Fibroblast of skin of right biceps (primary cell): ENCODE measurements at places on chromosomes 4 and X.

- DNase-seq = no peak
Observed at GRCh38 chrX:145552643-145553042, 265.0 kb upstream of the SLITRK2 start.

- DNase-seq = no peak
Observed at GRCh38 chrX:40082447-40083119, 15.2 kb downstream of the BCOR start.

DNA sequence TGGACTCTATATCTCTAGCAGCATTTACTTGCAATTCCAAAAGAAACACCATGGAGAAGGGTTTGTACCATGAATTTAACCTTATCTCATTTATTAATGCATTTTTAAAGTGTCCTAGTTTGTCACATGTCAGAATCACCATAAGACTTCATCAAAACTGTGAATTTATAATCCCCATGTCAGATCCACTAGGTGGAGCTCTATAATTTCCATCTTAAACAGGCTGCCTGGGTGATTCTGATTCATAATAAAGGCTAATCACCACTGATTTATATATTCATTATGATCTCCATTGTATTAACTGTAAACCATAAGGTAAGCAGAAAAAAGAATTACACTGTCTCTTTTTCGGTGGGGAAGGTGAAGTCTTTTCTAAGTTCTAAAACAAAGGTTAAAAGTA is 4.0 kb downstream of the TCEAL2 start:
- peak; percentile 0 for DNase-seq

DNA sequence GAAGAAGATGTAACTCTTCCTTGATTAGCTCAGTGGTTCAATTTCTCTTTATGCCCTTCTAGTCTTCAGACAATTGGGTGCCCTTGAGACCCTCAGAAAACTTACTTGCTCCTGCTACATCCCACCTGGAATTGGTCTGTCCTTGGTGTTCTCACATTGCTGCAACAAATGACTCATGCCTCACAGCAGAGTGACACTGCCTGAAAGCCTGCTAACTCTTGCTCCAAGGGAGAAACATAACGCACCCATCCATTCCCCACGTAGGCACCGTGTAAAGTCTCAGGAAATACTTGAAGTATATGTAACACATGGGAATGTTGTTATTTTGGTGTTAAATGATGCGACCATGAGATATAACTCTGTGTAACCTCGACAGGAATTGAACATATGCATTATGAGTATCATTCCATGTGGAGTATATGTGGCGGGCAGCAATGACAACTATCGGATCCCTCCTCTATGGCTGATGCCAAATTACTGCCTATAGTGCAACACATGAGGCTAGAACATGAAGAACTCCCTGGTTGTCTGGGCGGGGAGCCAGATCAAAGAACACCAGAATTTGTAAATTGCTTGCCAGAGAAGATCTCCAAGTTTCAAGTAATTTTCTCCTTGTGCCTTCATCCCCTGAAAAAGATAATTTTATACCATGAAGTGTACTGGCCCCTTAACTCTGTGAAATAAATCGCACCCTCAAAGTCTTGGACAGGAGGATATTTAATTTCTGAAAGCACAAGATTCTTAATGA is 231.3 kb upstream of the STK26 start:
- no peak for DNase-seq

- no peak for DNase-seq
Observed at GRCh38 chr4:26424838-26425237, 65.4 kb downstream of the CCKAR start.

DNA sequence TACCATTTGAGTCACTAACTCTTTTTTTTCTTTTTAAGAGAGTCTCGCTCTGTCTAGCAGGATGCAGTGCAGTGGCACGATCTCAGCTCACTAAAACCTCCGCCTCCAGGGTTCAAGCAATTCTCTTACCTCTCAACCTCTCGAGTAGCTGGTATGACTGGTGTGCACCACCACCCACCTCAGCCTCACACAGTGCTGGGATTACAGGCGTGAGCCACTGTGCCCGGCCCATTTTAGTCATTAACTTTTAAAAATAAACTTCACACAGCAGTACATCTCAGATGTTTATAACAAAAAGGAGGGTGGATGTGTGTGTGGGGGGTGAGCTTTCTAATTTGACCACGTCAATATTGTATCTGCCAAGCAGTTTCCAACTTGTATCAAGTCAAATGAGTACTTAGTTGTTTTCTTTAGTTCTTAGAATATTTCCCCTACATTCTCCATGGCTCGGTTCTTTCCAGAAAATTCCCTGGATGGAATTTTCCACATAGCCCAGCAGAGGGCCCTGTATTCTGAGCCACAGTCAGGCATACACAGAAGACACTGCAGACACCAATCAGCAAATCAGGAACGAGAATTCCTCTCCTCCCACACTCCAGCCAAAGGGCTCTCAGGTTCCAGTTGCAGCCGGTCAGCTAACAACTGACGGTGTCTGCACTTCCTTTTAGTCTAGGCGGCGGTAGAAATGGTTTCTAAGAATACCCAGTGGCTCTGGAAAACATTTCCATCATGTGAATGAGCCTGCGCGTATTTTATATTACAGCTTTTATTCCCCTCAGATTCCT is 20.1 kb upstream of the ARAF start:
- peak; percentile 89 for DNase-seq

DNA sequence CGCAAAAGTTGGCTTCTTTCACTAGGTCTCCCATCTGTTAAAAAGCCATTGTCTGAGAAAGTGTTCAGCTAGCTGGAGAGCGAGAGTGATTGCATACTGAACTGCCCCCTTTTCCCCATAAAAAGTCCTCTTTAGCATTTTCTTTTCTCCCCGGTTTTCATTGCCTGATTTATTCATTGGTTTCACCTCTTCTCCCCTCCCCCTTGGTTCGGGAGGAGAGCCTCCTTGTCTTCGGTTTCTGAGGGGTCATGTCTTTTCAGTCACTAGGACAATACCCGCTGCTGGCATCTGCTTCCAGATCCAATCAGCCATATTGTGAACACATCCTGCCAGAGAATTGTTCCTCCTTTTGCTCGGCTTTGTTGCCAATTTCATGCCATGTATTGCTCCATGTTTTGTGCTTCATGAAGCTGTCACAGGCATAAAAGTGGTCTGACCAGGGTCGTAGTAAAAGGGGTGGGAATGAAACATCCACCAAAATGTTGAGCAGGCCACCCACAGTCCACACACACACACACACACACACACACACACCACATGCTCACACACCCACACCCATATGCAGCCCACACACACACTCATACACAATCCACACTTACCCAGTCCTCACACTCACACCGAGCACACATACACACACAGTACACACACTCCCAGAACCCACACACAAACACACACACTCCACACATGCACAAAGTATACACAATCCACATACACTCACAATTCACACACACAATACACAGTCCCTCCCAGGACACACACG is 136.0 kb downstream of the NKX6-1 start:
- no peak for DNase-seq

DNA sequence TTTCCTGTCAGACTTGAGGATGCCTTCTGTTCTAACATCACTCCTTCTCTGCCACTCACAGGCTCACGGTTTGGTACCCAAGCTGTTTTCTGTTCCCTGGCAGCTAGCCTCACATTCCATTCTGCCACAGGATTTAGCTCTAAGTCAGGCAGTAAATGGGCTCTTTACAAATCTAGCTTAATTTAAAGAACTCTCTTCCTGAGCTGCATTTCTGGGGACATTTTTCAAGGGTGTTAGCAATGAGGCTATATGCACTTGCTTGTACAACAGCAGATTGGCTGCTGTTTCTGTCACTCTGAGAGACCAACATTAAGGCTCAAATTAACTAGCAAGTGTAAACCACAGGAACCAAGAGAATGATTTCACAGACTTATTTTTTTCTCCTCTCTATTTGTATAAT is 337.8 kb upstream of the NOCT start:
- no peak for DNase-seq

DNA sequence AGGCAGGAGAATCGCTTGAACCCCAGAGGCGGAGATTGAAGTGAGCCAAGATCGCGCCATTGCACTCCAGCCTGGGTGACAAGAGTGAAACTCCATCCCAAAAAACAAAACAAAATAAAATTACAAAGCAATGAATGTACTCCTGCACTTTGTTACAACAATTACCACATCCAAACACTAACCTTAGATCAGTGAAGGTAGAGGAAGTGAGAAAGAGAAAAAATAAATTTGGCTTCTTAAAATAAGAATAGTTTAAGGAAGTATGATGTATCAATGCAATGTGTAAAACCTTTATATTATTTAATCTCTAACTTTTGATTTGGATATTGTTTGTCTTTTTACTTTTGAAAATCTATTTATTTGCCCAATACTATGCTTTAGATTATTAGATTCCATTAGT is 21.7 kb upstream of the CSN1S1 start:
- DNase-seq = no peak

GRCh38 chr4:38868059-38868960 is 704 bp downstream of the FAM114A1 start:
- DNase-seq = peak; percentile 30

GRCh38 chrX:118221733-118222132 is 105.1 kb upstream of the KLHL13 start:
- no peak for DNase-seq

- peak; percentile 2 for DNase-seq
Observed at GRCh38 chr4:165016971-165017370, 14.8 kb upstream of the TRIM60 start.

GRCh38 chr4:145920205-145920604 is 18.4 kb downstream of the ZNF827 start:
- DNase-seq = peak; percentile 96

DNA sequence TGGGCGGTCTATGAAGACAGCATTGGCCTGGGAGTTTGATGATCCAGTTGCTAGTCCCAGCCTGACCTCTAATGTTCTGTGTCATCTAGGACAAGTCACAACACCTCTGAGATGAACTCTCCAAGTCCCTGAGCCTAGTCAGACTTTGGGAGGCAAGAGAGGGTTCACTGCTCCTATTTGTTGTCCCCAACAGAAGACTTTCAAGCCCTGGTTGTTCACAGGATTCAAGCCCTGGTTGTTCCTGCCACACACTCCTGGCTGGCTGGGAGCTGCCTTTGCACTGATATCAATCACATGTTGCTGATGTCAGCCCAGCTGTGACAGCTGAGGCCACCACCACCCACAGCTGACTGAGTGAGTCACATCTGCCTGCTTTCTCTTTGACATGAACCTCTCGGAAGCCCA is 253.2 kb upstream of the RASGEF1B start:
- DNase-seq = no peak

DNA sequence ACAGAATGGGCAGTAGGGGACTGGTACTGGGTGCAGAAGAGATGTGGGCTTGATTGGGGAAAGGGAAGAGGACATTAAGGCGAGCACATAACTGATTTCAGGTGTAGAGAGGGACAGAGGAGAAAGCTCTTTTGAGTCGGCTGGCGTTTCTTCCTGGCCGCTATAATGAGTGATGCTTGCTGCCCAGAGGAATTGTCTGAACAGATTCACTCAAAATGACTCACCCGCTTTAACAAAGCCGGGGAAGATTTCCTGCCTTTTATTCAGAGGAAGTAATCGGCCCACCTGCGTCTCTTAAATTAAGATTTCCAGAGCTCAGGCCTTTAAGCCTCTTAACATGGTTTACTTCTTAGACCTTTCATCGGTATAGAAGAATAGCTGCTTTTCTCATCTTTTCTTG is 102.1 kb upstream of the AP1S2 start:
- DNase-seq = peak; percentile 15

GRCh38 chr4:8368061-8368481 is 72.5 kb downstream of the ACOX3 start:
- DNase-seq = no peak

- DNase-seq = no peak
Observed at GRCh38 chr4:84916227-84916626, 50.3 kb downstream of the WDFY3 start.

DNA sequence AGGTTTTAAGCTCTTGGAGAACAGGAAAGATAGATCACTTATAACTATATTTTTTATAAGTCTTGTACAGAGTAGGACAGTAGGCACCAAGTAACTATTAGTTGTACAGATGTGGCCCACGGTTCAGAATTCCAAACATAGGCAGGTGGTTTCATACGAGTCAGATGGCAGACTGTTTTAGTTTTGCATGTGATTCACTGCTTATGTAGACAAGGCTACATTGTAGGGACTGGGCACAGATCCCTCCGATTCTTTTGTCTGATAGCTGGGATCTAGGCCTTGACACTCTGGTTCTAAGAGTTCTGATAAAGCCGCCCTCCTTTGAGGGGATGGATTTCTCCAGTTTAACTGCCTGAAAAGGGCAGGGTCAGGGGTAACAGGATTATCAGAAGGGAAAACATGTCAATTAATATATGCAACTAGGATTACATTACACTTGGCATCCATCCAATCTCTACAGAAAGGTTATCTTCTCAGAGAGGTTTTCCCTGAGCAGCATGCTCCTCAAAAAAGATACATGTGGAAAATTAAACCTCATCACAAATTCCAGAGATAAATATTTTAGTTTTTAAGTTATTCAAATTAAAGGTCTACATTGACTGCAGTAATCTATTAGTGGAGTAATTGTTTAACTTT is 87.8 kb downstream of the SPRY1 start:
- DNase-seq = no peak

DNA sequence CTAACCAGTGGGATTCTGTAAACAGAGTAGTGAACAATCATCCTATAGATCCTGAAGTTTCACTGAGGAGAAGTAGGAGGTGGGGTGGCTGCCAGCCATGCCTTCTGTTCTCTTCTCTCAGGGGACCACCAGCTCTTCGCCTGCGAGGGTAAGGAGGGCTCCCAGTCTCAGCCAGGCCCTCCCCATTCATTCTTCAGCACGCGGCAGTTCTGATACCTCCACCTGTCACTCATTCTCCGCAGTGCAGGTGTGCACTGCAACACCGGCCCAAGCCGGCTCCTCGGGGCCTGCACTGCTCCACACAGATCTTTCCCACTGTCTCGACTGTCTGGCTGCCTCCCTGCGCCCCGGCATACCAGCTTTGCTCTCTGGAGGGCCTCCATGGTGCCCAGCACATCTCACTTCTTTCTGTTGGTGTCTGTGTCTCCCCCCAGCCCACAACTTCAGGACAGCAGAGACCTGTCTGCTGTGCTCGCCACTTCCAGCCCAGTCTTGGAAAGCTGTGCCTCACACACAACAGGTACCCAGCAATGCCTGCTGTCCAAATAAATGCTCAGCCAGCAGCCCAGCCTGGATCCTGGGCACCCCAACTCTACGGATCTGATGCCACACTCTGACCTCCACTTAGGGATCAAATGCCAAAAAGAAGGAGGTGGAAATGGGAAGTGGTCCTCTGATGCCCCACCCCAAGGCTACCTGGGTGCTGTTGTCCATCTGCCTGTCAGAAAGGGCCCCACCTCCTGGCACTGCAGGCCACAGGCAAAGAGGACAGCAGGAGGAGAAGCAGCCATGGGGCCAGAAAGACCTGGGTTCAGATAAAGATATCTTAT is 29.0 kb downstream of the ACOX3 start:
- DNase-seq = no peak

GRCh38 chr4:68569466-68570121 is 6.5 kb downstream of the UGT2B17 start:
- DNase-seq = no peak

- peak; percentile 78 for DNase-seq
Observed at GRCh38 chr4:2662598-2662997, 93.5 kb downstream of the TNIP2 start.

DNA sequence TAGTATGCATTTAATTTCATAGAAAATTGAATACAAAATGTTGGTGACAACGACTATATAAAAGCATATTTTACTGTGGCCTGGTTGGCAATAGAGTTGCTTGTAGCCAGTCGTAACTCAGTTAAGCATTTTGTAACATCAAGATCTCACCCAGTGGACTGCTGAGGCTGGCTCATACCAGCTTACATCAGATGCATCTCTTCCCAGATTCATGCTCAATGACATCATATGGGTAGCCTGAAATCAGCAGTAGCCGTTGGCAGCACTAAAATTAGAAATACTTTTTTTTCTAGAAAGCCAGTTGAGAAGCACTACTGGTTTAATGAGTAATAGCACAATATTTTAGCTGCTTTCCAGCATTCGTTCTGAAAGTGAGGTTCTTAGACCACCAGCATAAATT is 341.2 kb downstream of the TECRL start:
- peak; percentile 8 for DNase-seq
